Effector memory CD8-positive, alpha-beta T cell (primary cell): ENCODE measurements at places on chromosomes 12 and 14.

DNA sequence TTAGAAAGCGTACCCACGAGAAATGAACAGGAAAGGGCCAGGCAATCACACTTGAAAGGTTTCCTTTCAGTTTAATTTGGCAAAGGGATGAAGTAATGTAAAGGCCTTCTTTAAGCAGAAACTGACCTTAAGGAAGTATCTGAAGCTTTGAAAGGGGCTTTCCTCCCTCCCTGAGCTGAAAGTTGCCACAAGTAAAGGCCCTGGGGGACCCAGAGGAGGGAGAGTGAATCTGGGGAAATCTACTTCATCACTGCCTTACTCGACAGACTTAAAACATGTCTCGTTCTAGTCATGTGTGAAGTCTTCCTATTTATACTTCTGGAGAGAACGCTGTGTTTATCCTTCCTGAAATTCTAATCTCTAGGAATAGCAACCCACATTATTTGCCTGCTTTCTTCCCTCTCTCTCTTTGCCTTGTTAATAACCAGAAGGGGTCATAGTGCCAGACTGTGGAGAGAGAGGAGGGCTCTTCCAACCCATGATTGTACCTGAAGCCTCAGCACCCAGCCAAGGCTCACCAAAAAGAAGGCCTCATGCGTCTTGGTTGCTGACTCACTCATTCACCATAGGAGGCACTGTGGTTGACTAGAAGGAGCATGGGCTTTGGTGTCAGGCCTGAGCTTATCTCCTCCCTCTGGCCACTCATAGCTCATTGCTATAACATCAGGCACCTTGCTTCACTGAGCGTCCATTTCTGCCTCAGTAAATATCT is 10.2 kb upstream of the GPX2 start:
- DNase-seq = no peak

GRCh38 chr12:70251226-70251625 is 8.0 kb downstream of the CNOT2 start:
- no peak for DNase-seq

- no peak for DNase-seq
Measured at GRCh38 chr12:120774169-120774916, 48.7 kb downstream of the ACADS start.

- no peak for DNase-seq
Measured at GRCh38 chr12:89344862-89345202, 7.5 kb downstream of the DUSP6 start.

GRCh38 chr12:132074216-132074615 is 69.9 kb downstream of the DDX51 start:
- DNase-seq = no peak

GRCh38 chr12:6821591-6822425 is at the start of gene GPR162:
GPR162 (plus strand) TSS chr12:6821821; CDS start chr12:6823899, 2,078 bp downstream.
- no peak for DNase-seq

GRCh38 chr12:130142736-130143135 is 19.5 kb upstream of the FZD10 start:
- DNase-seq = no peak

- no peak for DNase-seq
Measured at GRCh38 chr14:22559041-22559440, 30.0 kb downstream of the DAD1 start.

- no peak for DNase-seq
Measured at GRCh38 chr14:70139384-70139783, 49.4 kb downstream of the SLC8A3 start.

GRCh38 chr12:115403689-115404088 is 719.7 kb upstream of the TBX3 start:
- no peak for DNase-seq

DNA sequence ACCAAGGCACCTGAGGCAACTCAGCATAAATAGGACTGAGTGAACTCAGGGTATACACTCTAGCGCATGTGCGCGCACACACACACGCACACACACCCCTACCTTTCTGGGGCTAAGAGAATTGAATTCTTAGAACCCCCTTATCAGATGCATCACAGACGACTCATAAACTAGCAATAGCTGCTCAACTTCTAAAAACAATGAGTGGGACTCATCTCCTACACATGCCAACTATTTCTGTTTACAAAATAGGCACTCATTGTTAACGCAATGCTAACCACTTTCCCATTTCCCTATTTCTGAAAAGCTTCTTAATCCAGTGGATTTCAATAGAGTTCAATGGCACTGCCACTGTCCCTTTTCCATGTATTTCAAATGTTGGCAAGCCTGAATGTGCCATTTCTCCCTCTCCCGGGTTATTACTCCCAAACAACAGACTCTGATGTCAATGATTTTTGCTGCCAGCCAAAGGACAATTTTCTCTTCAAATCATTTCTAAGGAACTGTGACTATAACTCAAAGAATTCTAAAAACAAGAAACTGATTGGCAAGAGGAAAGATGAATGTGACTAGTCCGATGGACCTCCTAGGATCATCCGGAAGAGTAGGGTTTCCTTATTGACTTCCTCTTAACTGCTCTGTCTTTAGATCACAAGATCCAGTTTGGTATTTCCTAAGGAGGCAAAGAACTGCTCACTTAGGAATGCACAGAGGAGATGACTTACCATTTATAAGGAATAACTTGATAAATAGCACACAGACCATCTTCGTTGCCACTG is 48.8 kb downstream of the SLC38A1 start:
- DNase-seq = peak; percentile 41

DNA sequence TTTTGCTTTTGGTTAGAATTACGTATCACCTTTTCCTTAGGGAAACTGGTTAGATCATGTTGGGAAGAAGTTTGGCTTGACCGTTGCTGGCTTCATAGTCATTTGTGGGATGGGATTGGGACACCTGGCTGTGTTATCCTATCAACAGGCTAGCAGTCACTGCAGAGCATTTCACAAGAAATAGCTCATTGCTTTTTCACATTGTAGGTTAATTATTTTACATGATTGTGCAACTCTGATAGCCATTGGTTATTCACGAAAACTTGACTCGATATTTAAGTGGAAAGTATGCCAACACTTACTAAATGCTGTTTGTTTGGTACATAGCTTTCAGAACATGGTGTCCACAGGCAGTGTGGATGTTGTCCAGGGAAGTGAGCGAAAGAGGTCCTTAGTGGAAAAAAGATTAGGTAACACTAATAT is 89.4 kb downstream of the NKX2-1 start:
- no peak for DNase-seq

GRCh38 chr14:87122166-87122565 is 870.8 kb downstream of the GALC start:
- DNase-seq = no peak

- DNase-seq = no peak
Measured at GRCh38 chr14:71645656-71646055, 286.6 kb upstream of the RGS6 start.

DNA sequence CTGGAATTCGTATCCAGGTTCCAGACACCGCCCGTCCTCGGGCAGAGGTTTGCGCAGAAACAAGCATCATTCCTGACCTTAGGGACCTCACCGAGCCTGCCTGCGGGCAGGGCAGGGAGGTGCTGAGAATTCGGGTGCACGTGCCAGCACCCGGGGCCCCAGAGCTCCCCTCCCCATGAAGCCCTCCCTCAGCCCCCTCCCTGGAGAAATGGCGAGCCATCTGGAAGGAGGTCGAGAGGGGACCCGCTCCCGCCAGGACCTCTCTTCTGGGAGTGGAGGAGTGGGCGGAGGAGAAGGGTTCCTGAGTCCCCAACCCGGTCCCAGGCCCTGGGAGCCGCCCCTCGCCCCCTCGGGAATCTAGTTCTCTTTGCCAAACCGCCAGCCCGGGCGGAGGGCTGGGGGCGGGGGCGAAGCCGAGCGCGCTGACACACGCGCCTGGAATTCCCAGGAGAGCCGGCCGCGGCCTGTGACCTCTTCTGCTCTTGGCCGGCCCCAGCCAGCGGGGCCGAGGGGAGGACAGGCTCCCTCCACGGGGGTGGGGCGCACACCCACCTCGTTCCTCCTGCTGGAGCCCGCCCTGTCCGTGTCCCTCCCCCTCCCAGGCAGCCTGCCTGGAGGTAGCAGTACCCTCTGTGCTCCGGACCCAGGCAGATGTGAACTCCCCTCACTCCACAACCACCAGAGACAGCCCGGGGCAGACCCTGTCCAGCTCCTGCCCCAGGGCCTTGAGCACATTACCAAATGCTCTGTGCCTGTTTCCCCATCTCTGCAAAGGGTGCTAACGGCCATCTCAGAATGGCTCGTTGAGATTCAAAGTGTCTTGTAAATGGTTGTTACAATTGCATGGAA is 23.0 kb upstream of the GPR132 start:
- DNase-seq = no peak

DNA sequence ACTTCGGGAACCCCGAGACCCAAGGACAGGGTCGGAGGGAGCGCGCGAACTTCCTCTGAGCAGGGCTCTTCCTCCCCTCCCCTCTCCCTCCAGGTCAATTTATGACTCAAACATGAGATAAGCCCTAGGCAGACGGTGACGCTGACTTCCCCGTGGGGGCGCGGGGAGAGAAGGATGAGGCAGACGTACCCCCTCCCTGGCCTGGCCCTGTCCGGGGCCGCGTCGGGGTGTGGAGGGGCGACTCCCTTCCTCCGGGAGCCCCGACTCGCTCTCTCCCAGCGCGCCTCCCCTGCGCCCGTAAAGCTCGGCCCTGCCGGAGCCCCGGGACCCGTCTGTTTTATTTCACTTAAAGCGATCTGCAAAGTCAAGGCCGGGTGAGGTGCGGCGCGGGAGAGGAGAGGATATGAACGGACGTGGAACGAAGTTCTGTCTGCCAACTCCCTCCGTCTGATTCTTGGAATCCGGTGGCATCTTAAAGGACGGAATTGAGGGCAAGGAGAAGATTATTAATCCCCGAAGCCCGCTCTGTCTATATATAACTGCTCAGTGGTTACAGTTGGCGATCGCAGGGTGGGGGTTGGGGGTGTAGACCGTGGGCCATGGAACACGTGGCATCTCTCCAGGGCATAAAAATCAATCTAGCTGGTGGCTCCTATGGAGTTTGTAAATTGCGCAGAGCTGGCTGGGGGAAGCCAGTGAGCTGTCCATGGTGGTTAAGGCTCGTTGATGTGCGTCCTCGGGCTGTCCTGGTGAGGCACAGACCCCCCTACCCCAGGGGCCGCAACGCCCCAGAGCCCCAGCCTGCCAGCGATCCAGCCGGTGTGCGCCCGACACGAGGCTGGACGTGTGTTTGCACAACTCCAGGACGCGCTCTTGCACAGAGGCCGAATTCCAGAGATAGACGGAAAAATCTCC is 2.9 kb upstream of the PTHLH start:
- no peak for DNase-seq

DNA sequence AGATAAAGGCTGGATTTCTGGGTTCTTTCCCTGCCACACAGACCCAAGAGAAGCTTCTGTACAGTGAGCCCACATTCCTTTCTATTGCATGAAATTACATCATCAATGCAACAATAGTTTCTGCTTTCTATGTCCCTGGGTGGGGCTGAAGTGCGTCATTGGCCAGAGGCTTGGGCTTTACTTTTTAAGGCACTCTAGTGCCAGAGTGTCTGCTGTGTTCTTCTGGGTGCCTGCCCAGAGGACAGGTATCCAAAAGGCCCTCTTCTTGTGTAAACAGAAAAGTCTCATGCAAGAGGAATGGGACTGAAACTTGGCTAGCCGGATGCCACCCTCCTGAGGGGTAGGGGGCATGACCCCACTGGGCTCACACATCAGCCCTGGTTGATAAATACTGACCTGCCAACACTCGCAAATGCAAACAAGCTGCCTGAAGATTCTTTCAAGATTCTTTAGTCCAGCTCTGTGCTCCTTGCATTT is 5.9 kb downstream of the KRT86 start:
- DNase-seq = no peak

- DNase-seq = no peak
Measured at GRCh38 chr14:73795974-73796373, 55.7 kb upstream of the PTGR2 start.

DNA sequence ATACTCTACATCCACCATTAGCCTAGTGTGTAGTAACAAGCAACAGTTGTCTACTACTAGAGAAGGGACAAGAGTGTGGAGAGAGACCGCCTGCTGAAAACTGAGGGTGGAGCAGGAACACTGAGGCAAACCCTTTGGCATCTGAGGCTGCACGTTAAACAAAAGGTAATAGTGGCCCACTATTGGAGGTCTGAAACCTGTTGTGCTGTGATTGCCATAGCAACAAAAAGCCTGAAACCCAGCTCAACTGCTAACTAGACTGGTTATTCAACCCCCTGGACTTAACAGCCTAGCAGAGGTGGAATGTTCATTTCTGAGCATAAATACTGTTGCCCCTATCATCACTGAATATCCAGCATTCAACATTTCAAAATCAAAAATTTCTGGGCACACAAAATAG is 43.0 kb downstream of the PPP4R4 start:
- no peak for DNase-seq

DNA sequence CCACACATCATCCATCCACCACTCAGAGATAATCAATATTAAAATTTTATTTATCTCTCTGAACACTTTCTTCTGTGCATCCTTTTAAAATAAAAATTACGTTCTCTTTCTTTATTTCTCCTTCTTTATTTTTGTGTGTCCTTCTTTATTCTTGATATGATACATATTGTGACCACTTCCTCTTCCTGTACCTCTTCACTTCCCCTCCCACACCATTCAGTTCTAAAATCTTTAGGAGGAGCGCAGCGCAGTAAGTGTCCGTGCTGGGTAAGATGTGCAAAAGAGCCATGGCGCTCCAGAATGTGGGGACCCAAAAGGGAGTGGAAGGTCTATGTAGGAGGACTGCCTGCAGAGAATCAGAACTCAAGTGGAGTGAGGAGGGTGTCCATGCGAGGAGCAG is 256.7 kb downstream of the ITPR2 start:
- no peak for DNase-seq

DNA sequence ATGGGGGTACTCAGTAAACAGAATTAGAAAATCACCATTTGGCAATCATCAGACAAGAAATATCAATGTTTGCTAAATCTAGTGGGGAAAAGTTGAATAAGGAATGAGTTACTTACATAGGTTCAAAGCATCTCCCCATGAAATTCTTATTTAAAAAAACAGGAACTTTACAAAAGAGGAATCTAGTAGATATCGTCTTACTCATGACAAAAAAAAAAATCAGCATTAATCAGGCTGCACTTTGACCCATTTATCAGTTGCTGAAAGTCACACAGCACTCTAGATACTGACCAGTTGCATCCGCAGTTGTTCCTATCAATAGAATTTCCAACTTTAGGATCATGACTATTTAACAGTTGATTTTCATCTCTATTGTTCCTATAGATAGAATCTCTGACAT is 5.8 kb upstream of the DICER1 start:
- no peak for DNase-seq

DNA sequence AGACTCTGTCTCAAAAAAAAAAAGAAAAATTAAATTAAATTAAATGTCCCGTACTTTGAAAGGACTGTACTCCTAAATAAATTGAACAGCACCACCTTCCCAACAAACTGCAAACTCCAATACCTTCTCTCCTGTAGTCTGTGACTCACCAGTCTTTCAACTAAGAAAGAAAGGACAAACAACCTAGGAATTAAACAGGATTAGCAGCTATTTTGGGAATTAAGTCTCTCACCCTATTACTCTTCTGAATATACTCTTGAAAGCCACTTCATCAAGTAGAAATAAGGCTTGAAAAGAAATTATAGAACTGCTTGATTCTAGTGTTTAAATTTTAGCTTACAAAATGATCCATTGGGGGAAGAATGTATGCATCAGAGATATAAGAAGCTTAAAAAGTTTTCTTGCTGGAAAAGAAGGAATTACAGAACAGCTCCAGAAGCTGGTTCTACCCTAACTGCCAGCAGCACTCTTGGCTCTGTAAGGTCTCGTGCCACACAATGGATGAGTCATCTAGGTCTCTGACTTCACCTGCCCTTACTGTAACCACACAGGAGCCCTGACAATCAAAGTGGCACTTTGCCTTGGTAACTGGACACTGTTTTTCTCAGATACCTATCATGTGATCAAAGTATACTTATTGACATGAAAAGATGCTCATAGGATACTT is 57.0 kb upstream of the CERS5 start:
- no peak for DNase-seq
